ENCODE measurements at places on chromosomes 2 and 18.

GRCh38 chr2:99890568-99891427 is 251.6 kb downstream of the AFF3 start:
- DNase-seq = no peak

GRCh38 chr2:73291093-73291460 is 2.3 kb downstream of the EGR4 start:
- DNase-seq = peak; percentile 35

DNA sequence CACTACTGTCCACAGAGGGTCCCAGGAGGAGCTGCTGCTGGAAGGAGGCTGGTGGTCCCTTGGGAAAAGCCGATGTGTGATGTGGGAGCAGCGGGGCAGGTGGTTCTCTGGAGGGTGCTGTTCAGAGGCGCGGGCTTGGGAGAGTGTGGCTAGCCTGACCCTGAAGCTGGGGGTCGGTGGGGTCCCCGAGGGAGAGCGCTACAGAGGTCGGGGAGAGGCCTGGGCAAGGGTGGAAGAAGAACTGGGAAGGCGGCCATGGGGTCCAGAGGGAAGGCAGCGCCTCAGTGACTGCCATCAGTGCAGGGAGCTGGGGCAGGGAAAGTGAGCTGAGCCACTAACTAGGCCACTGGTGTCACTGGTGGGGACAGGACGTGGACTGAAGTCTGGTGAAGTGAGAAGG is 32.5 kb downstream of the FAM228A start:
- DNase-seq = no peak

GRCh38 chr2:211085056-211085680 is 528.8 kb downstream of the CPS1 start:
- no peak for DNase-seq

DNA sequence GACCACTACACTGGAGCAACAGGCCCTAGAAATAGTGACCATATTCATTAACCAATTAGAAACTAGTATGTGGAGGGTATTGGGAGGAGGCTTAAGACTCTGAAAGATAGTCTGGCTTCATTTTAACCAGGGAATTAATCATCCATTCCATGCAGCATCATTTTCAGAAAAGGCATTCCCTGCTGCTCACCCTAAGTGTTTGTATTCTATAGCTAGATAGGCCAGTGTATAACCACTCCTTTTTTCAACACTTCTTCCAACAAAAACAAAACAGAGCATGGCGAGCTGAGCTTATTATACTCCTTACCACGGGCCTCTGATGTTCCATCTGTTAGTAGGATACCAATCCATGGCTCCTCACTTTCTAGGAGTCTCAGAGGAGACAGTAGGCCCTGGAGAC is 112.0 kb upstream of the PKDCC start:
- no peak for DNase-seq

DNA sequence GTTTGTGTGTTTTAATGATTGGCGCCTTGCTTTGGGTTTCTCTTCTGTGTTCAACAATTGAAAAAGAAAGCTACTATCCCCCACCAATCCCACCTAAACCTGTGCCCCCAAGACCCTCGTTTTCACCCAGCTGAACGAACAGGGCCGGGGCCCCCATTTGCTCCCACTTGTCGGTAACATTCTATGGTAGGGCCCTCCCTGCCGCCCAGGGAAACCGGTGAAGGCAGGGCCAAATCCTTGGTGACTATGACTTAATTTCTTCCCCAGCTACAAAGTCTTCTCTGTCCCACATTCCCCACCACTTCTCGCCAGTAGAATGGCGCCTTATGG is 598 bp upstream of the SNRNP200 start:
- DNase-seq = no peak

DNA sequence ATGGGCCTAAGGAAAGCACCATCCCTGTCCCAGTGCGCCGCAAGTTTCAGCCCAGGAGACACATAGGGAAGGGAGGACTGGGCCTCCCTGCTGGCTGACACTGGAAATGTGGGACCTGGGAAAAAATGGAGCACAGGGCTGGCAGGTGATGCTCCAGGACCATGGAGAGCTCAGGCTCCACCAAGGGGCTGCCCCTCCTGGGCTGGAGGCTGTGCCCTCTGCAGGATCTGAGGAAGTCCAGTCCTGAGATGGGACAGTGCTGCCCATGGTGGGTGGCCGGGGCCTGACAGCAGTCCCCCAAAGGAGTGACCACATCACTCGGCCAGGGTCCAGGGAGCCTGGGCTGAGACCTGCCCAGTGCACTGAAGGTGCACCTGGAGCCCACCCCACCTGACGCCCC is 108.6 kb upstream of the TEKT4 start:
- no peak for DNase-seq

Data from activated CD8-positive, alpha-beta memory T cell treated with anti-CD3 and anti-CD28 coated beads for 1 hour (primary cell).